ENCODE measurements at places on chromosomes 12 and 14.
A peak's percentile ranks its signal among the peaks of the same experiment; 100 is the strongest.

DNA sequence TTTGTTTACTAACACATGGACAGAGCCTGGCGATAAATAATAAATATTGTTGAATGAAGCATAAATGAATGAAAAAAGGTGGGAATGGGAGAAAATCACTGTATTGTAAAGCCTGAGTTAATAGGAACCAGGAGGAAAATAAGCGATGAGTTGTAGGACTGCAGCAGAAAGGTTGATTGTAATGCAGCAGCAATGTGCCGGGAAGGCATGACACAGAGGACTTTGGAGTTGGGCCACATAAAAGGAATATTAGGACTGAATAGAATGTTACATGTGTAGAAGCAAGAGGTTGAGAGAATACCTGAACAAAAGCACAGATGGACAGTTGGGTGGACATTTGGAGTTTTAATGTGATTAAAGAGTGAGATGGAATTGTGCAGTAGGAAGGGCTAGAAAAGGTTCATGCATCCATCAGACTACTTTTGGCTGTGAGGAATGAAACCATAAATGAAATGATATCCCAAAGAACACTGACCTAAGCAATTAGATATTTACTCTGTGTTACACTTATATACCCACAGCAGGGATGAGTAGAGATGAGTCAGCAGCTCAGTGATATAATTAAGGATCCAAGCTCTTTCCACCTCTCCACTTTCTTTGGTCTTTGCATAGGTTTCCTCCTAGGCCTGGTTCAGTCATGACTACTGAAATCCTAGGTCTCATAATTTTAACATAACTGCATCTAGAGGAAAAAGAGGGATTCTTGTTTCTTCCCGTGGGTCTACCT lies 55.4 kb downstream of the CCER1 start:
- DNase-seq = no peak

DNA sequence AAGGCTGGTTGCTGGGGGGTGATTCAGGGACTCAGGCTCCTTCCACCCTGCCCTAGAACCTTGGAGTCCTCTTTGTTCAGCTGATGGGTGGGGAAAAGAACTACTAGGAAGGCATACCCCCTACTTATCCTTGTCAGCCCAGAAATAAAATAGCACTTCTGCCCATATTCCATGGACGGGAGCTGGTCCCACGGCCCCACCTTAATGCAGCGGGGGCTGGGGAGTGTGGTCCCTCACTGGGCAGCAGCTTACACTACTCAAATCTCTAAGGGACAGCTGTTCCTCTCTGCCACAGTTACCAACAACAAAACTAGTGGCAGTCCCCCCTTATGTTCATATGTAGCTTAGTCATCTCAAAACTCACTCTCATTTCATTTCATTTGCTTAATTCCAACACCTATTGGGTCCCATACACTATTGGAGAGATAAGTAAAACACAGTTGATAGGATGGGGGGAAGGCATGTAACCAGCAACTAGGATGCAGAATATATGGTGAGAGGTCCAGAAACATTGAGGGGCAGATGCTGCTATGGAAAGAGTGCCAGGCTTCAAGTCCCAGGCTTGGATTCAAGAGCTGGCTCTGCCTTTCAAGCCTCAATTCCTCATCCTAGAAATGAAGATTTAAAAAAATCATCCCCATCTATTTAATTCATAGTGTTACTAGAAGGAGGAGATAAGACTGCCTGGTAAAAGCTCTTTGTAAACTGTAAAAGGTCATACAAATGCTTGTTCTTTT lies 83.7 kb upstream of the RIC8B start:
- no peak for DNase-seq

GRCh38 chr12:65948320-65949008 lies 124.2 kb downstream of the HMGA2 start:
- DNase-seq = peak; percentile 66

- no peak for DNase-seq
Observed at GRCh38 chr14:96011131-96011530, 28.0 kb upstream of the C14orf132 start.

DNA sequence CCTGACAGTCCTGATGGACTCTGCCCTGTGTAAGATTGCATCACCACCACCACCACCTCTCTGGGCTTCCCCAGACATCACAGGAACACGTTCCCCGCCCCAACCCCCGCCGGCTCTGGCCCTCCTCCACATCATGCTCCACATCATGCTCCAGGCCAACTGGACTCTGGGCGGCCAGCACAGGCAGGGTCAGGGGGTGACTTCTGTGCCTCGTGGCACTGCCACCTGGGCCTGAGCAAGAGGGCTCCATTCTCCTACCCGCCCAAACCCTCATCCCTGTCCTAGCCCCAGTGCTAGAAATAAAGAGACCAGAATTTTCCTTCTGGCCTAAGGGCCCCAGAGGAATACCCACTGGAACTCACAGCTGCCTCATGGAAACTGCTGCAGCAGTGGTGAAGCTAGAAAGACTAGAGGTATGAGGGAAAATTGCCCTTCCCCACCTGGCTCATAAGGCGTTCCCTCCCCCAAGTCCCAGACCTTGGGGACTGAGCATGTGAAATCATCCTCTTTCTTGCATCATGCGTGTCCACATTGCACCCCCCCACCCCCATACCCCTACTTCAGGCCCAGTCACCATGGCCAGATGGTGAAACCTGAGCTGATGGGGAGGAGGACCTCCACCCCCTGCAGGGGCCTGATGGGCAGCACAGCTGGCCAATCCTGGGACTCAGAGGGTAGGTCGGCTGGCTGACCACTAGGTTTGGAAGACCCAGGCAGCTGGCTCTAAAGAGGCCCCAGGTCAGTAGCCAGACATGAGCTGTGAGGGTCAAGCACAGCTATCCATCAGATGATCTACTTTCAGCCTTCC lies at the start of gene INHBE:
TSS of gene INHBE (plus strand) at position 742 of the 808 bp plus-strand sequence. CDS start 230 bp downstream, outside the sequence.
- DNase-seq = peak; percentile 67

- DNase-seq = no peak
Observed at GRCh38 chr14:96754162-96754844, 42.9 kb upstream of the VRK1 start.

DNA sequence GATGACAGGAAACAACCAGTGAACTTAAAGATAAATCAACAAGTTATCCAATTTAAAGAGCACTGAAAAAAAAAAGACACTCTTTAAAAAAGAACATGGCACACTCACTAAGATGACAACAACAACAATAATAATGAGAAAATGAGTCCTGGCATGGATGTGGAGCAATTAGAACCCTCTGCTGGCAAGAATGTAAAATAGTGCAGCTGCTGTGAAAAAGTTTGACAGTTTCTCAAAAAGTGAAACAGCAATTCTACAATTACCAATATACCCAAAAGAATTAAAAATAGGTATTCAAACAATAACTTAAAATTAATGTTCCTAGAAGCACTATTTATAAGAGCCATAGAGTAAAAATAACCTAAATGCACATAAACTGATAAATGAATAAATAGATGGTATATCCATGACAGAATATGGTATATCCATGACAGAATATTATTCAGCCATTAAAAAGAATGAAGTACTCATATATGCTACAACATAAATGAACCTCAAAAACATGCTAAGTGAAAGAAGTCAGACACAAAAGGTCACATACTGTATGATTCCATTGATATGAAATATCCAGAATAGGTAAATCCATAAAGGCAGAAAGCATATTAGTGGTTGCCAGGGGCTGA lies 49.1 kb upstream of the GPHB5 start:
- no peak for DNase-seq

DNA sequence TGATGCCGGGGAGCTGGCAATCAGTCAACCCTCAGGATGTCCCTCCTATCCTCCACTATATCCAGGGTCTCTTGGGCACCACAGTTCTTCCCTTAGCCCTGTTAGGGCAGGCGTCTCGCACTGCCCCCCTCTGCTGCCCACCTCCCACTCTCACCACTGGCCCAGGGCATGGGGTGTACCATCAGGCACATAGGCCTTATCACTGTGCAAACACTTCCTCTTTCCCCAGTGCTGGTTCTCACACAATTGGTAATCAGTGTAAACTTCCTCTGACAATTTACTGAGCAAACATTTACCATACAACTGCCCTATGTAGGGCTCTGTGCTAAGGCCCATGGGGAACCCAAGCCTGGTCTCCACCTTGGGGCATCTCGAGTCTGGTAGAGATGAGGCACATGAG lies 20.1 kb upstream of the TMED10 start:
- no peak for DNase-seq

DNA sequence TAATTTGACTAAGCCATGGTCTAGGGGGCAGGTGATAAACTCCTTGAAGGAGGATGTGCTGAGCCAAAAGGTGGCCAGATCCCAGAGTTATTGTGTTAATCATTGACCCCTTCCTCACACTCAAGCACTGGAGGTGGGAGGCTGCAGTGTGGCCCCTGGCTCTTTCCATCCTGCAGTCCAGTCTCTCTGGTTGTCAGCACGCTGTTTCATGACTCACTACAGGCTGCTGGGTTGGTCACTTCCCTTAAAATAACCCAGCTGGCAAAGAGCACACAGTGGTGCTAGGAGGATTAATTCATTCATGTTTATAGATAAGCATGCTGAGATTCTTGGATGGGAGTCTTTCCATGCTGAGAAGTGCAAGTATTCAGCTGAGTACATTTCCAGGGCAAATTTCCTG lies 228.9 kb downstream of the ANO2 start:
- peak; percentile 62 for DNase-seq

- no peak for DNase-seq
Observed at GRCh38 chr12:89206390-89206789, 145.9 kb downstream of the DUSP6 start.

DNA sequence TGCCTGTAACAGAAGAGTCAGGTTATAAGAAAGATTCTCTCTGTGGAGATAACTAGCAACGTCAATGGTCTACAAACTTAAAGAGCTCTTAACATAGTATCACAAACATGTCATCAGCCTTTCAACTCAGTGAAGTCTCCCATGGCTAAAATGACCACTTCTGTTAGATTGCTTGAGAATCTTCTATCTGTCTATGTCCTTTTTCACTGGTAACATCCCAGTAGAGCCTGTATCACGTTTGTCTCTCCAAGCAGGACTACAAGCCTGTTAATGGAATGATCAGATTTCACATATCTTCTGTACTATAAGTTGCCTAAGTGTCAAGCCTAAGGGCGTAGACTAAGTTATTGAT lies 50.7 kb downstream of the SLC2A13 start:
- DNase-seq = no peak

- DNase-seq = no peak
Observed at GRCh38 chr12:88717188-88717587, 136.9 kb upstream of the KITLG start.

DNA sequence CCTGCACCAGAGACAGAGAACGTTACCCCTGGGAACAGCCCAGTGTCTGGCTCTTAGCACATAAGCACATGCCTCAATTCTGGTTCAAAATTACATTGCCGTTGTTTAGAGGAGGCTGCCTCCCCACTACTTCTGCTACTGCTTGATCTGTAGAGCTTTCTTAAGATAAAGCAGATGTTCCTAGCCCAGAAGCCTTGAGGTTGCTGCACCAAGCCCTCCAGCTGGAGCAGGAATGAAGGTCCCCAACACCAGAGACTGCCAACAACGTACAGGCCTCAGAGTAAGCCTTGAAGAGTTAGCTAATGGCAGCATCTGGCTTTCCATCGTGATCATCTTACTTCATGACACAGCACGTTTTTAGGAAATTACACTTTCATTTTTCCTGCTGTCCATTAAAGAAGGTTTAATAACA lies 34.7 kb upstream of the AMIGO2 start:
- DNase-seq = no peak

DNA sequence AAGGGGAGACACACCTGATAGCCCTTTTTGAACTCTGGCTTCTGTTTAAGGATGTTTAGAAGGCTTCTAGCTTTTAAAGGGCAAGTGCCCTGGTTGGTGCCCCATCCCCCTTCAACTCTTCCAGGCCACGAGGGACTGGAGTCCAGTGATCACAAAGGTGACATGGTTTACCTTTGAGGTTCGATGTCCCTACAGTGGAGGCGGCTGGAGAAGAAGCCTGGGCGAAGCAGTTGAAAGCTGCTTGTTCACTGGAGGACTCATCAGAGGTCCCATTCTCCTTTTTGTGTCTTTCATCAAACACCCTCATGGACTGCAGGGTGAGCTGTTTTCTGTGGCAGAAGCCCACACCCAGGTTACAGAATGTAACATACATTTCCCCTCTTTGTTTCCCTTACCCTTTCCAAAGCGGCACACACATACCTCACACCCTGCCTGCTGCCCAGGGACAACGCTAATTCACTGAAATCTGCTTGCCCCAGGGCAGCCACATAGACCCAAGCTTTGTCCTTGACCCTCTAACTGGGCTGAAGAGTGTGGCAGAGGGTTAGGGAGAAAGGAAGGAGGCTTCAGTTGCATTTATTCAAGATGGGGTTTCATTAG lies 7.7 kb downstream of the TBX3 start:
- no peak for DNase-seq

GRCh38 chr12:127178463-127178862 lies 1088.5 kb upstream of the TMEM132C start:
- no peak for DNase-seq

DNA sequence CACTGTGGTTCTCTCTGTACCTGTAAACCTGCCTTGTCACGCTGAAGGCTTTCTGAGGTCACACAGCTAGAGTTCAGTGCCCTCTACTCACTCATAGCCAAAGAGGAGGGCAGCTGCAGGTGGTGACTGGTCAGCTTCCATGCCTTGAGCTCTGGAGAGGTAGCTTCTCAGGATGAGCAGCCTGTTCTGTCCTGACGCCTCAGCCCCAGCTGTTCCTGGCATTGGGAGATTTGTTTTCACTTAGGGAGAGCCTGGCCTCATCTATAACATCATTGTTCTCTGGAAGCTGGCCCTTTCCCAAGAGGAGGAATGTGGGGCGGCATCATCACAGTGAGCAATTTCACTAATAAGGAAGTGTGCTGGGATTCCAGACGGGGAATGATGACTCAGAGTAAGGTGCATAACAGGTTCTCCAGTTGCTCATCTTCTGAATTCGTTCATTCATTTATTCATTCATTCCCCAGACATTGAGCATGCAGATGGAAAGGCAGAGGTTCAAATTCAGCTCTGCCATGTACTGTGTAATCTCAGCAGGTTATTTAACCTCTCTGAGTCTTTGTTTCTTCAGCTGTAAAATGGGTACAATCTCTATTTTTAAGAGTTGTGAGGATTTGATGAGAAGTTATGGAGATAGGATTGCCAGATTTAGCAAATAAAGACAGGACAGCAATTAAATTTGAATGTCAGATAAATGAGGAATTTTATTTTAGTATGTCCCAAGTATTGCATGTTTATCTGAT lies 255.8 kb upstream of the CRY1 start:
- peak; percentile 53 for DNase-seq

DNA sequence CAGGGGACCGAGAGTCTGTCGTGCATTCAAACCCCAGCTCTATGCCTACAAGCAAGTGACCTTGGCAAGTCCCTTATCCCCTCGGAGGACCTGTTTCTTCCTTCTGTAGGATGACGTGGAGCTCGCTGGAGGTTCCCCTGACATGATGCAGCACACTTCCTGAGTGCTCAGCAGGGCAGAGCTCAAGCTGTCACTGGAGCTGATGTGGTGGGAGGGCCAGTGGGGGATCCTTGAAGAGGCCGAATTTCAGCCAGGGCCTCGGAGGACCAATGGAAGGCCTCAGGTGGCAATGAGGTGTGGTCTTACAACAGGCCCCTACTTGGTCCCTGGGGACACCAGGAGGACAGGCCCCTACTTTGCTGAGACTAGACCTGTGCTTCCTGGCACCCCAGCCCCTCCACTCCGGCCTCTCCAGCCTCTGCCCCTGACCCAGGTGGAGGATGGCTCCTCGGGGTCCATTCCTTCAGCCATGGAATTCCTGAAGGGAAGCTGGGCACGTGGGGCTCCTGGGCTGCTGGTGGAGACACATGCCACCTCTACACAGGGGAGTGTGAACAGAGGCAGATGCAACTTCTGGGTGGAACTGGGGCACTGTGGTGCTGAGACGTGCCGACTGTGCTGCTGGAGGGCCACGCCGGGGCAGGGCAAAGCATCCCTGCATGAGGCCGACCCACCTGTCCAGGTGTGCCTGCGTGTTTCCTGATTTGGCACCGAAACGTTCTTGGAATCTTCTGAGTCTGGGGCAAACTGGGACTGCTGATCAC lies 18.7 kb upstream of the KIF26A start:
- DNase-seq = no peak
